ENCODE measurements at places on chromosomes 7 and 10. TPM values are rescaled to one million over a fixed set of nuclear protein-coding genes. Genes with fewer than 3 reads are reported as not detected.

The LRRC61 gene
- 29.4 TPM for total RNA-seq

DNA sequence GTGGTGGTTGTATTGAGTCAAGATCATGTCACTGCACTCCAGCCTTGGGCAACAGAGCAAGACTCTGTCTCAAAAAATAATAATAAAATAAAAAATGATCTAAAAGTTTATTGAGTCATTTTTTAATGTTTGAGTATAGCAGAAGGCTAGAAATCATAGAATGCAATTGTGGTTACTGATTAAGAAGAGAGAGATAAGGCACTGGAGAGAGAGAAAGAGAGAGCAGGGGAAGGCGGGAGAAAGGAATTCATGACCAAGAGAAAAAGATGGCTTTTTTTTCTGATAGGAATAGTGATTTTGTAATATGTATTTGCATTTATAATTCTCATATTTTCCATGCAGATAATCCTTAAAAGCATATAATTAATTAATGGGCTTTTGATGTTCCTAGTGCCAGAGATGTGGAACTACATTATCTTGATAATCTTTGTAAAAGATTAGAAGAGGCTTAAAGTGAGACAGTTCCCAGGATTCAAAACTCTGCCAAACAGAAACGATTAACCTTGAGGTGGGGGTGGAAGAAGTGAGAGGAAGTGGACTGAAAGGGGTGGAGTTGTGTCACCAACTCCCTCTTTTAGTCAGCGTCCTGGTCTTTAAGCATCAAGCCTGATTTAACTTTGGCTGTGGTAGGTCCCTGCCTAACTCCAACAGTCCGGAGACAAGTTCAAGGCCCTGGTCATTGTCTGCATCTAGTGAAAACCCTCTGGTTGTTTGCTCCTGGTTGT, 76.2 kb downstream of the CHN2 start:
- DNase-seq, result no peak

DNA sequence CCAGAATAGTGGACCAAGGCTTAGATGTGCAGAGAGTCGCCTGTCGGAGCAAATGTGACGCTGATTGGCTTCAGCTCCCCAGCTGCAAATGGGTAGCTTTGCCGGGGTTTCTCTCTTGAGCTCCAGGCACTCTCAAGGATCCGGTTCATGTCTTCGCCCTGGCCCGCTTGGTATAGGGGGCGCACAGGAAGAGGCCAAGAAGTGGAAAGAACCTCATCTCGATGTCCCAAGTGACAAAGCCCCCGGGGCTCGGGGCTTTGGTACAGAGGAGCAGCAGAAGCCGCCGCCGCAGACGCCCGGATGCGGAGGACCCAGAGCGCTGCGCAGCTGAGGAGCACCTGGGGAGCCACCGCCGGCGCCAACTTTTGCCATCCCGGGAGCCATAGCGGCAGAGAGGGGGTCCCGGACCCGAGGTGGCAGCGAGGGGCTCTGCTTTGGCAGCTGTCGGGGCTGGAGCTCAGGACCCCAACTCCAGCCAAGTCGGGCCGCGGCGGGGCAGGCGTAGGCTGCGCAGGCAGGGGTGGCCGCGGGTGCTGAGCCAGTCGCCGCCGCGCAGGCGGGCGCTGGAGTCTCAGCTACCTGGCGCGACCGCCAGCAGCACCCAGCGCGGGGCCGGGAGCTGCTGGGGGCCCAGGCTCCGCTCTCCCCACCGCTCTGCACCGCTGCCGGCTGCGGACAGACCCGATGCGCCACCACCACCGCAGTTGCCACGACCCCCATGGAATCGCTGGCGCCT, 466.6 kb downstream of the XPNPEP1 start:
- no peak for DNase-seq

DNA sequence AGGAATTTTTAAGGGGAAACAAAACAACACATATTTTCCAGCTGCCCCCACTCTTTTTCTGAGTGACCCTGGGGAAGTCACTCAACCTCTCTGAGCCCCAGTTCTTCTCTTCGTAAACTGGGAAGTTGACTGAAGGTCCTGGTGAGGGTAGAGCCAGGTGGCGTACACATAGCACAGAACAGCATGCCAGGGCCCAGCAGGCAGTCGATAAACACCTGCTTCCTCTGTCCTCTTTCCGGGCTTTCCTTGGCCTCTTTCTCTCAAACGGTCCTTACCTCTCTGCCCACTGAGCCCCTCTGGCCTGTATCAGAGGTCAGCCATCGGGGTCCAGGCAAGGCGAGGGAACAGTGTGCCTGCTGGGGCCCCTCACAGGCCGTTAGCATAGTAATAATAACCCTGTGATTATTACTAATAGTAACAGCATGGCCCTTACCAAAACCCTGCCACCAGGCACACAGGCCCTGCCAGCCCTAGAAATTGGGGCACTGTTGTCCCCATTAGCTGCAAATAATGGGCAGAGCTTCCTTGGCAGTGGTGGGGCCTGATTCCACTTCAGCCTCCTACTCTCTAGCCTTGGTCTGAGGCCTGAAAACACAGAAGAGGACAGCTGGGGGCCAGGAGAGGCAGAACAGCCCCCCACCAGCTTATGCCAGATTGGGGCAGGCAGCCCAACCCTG, 37.3 kb upstream of the SLC29A3 start:
- DNase-seq, result no peak

The ACTA2 gene
- total RNA-seq, result 4.1 TPM

DNA sequence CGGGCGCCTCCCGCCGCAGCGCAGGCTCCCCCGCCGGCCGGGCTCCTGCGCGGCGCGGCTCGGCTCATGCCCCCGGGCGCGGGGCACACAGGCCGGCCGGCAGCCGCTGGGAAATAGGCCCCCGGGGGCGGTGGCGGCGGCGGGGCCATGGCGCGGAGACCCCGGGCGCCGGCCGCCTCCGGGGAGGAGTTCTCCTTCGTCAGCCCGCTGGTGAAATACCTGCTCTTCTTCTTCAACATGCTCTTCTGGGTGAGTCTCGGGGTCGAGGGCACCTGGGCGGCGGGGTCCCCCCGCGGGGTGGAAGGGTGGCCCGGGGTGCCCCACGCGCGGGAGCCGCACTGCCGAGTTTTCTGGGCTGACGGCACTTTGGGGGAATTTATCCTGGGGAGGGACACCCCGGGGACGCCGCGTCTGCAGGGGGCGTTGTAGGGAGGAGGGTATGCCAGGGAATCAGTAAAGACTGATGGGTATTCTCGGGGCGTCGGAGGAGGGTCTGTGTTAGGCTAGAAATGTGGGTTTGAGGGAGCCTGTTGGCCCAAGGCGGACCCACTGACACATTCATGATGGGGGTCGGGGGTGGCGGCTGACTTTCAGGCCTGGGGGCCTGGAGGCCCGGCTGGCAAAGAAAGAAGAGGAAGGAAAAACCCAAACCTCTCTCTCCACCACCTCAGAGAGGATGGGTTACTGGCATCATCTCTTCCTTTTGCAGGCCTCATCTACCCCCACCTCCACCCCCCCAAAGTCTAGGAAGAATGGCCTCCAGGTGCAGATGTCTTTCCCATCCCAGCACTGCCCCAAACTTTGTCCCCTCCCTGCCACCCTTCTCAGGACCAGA, 544 bp downstream of the TSPAN33 start:
- DNase-seq, result no peak

DNA sequence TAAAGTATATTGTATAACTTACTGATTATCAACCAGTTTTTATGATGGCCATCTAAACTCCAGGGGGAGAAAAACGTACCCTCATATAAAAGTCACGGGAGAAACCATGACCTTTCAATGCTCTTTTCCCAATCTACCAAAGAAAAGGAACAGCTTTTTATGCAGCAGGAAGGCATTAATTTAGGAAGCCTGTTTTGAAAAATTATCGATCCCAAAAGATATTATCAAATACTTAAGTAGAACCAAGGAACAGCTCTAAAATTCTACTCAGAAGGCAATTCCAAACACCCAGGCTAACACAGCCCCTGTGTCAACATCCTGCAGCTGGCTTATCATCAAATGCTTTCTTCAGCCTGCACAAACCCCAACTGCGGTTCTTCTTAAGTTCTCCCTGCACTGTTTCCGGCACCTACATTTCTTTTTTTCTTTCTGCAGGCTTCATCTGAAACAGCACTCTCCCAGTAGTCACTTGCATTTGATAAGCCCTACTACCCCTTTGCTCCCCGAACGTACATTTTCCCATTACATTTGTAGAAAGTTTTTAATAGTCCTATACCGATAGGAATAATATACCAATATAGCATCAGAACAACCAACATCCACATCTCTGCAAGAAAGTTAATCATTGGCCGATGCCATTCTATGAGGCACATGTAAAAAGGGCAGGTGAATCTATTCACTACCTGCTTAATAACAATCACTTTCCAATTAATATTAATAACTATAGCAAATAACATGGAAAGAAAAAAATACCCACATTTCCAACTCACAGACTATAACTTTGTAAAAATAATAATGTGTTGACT, 47.9 kb downstream of the PIP4K2A start:
- DNase-seq, result peak; percentile 45

DNA sequence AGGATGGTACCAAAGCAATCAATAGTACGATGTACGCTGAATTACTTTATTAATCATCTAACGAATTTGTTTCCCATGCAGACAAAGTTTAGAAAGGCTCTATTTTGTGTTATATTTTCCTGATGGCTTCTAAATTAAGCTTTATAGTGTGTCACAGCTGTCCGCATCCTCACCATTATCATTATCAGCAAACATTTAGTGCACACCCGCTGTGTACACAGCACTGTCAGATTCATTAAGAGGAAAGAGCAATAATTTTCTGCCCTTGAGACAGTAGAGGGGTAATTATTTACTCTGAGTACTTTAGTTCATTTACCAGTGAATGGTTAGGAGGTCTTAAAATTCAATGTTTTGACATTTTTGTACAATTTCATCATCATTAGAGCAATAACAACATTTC, 233.3 kb upstream of the PTPRZ1 start:
- no peak for DNase-seq

DNA sequence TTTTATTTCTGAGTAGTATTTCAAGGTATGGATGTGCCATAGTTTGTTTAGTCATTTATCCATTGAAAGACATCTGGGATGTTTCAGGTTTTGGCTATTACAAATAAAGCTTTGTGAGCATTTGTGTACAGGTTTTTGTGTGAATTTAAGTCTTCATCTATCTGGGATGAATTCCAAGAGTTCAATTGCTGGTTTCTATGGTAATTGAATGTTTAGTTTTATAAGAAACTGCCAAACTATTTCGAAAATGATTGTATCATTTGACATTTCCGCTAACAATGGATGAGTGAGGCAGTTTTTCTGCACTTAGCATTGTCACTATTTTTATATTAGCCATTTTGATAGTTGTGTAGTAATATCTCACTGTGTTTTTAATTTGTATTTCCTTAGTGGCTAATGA, 99.4 kb downstream of the WDFY4 start:
- no peak for DNase-seq

- no peak for DNase-seq
These were observed 20.0 kb downstream of the UNC5B start for GRCh38 chr10:71232089-71232998.

- no peak for DNase-seq
These were observed 1.5 kb upstream of the SEMA3A start for GRCh38 chr7:84196084-84196503.

The GNAT3 gene
- not detected for total RNA-seq

The IDI1 gene
- total RNA-seq, result 46.8 TPM

DNA sequence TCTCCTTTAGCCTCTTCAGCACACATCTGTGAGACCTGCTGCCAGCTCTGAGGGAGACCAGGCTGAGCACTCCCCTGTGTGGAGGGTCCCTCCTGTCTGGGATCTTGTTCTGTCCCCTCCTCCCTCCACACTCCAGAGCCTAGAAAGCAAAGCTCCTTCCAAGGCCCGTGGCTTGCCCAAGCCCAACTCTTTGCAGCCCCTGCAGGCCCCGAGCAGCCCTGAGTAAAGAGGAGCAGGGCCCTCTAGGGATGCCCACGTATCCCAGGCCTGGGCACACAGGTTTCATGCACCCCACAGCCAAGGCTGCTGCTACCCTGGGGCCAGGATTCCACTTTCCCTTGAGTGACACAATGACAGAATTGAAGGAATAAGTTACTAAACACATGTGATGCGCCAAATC, 24.0 kb downstream of the COBL start:
- DNase-seq, result no peak

- no peak for DNase-seq
These were observed 54.3 kb upstream of the CABCOCO1 start for GRCh38 chr10:61608255-61609033.

GRCh38 chr10:121244818-121245217, 353.4 kb downstream of the FGFR2 start:
- no peak for DNase-seq

DNA sequence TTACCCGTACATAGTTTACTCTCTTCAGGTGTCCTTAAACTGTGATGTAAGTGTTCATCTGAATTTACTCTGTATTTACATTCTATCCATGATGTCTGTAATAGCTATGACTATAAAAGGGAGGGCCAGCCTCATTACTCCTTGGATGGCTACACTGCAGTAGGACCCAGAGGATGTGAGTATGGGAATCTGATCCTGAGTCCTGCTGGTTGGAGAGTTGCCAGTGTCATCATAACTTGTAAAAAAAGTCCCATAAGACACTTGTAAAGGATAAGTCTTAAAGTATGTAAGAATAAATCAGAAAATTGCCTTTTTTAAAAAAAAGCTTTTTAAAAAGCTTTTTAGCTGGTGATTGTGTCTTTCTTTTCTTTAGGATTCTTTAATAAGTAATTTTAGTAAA, 95.4 kb downstream of the PPP1R9A start:
- no peak for DNase-seq

The LOXL4 gene
- not detected for total RNA-seq

The PRSS2 gene
- 25.2 TPM for total RNA-seq

GRCh38 chr10:128867819-128868218, 599.2 kb upstream of the MGMT start:
- no peak for DNase-seq

- no peak for DNase-seq
These were observed 20.7 kb downstream of the FAM241B start for GRCh38 chr10:69650589-69651261.

DNA sequence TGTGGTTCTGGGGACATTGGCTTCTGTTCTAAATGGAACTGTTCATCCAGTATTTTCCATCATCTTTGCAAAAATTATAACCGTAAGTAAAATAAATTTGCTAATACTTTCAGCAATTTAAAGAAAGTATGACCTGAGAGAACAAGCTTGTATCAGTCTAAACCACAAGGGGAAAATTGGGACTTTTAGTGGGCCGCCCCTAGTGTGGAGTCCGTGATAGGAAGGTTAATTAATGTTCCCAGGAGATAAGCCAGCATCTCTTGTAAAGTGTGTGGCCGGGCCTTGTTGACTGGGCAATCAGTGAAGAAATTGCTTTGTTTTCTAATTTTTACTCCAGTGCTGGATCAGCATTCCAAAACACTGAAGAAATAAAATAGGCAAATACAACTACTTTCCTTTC, 83.0 kb downstream of the ABCB5 start:
- DNase-seq, result no peak

- DNase-seq, result no peak
These were observed 53.4 kb upstream of the CYP2C18 start for GRCh38 chr10:94630017-94630688.

- DNase-seq, result no peak
These were observed 66.4 kb upstream of the SCIN start for GRCh38 chr7:12504149-12504548.

- DNase-seq, result no peak
These were observed 25.2 kb downstream of the LOXL4 start for GRCh38 chr10:98242823-98243222.

DNA sequence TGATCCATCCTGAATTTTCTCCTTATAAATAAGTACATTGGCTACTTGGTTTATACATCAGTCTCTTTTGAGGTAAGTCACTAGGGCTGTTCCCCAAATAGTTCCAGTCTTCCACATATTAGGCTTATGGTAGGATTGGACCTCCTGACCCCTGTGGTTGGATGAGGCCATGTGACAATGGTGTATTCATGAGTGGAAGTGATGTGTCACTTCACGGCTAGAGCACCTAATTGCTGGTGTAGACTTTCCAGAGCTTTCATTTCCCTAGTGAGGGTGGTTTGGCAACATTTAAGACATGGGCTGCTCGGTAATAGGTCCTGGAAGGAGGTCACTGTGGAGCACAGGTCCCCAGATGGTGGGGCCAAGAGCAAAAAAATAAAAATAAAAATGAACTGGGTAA, 141.2 kb upstream of the ABCB5 start:
- DNase-seq, result no peak
